ENCODE measurements at places on chromosomes 7 and 10.

DNA sequence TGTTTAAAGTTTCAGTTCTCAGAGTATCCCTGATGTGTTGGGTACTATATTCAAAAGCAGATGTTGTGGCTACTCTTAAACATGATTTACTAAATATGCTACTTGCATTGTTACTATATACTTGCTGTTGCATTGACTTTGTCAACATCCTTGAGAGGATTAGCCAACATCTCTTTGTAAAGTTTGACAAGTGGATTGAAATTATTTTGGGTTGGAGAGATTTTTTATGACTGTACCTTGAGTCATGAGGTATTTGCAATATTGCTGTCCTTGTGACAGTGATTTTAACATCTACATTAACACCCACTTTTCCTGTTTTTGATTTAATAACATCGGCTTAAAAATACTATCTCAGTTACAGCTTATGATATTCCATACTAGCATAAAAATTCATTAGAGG, 31.9 kb downstream of the MRC1 start:
- DNase-seq: no peak

DNA sequence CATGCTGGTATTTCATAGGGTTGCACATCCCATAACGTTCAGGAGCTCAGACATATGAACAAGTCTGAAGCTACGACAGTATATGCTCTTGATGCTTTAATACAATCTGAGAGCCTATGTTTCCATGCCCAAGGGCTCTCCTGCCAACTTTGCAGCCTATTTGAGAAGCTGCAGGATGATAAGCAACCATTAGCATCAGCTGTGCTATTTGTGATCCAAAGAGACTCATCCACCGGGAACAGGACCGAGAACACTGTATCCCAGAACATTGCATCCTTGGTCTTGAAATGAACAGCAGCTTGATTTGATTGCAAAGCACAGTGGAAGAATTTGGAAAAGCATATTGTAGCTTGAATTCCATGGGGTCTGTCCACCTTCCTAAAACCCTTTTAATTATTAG, 156.2 kb upstream of the PTER start:
- DNase-seq: no peak

DNA sequence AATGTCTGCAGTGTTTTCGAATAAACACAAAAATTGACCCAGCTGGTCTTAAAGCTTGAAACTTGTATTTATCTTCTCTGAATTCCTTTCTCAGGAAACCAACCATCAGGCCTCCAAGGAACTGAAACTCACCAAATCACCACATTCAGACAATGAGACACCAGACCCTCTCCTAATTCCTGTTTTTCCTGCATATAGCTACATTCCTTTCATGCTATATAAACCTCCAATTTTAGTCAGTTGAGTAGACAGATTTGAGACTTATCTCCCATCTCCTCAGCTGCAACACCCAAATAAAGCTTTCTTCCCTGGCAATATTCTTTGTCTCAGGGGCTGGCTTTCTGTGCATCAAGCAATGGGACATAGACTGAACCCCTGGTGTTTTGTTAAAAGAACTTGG, 317.0 kb downstream of the CACNA2D1 start:
- DNase-seq: no peak

DNA sequence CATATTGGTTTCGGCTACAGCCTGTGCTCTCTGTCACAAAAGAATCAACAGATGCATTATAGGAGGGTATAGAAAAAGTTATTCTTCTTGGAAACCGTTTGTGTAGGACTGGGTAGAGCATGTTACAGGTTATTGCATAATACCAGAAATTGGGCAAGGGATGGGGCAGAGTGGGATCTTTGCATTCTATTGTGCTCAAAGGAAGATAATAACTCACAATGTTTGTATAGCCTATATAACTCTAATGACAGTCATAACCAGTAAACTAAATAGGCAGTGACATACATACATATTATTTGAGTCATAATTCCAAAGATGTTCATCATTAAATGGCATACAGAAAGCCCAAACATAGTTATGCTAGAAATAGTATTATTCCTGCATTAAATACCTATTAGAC, 179.7 kb downstream of the XPNPEP1 start:
- no peak for DNase-seq

GRCh38 chr7:82188636-82189035, 254.9 kb downstream of the CACNA2D1 start:
- no peak for DNase-seq

GRCh38 chr7:2019461-2019710, 213.4 kb downstream of the MAD1L1 start:
- DNase-seq: no peak

DNA sequence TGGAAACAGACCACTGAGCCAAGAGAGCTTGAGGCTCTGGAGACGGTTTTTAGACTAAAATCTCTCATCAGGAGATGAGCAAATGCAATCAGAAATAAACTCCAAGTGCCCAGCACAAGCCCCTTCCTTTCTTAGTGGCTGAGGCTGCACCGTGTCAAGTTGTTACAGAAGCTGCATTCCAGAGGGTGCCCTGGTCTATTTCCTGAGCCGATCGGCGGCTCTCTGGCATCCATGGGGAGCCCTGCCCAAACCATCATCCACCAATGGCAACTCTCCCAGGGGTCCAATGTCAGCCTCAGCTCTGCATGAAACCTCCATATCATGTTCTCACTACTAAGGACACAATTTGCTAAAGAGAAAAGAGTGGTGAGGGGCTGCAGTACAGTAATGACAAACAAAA, 89.6 kb downstream of the SVIL start:
- DNase-seq: no peak

DNA sequence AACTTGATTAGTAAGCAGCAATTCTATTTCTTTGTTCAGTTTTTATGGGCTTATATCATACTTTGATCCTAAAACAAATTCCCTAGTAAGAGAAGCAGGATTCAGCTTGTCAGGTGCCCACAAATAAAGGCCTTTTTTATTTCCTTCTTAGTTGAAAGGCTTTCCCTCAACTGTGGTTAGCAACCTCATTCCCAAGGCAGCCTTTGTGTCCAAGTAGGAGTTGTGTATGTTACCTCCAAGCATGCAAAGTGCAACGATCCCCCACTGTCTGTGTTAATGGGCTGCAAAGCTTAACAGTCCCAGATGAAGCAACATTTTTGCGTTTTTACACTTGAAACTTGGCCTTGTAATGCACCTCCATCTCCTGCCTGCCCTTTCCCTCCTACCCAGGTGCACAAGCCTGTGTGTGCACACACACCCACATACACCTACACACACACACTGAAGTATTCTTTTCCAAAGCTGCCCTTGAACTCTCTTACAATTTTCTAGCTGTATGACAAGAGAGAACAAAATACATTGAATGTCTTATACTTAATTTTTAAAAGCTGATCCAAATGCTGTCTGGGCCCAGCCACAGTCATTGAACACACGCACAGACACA, 278.2 kb downstream of the SNX13 start:
- no peak for DNase-seq

DNA sequence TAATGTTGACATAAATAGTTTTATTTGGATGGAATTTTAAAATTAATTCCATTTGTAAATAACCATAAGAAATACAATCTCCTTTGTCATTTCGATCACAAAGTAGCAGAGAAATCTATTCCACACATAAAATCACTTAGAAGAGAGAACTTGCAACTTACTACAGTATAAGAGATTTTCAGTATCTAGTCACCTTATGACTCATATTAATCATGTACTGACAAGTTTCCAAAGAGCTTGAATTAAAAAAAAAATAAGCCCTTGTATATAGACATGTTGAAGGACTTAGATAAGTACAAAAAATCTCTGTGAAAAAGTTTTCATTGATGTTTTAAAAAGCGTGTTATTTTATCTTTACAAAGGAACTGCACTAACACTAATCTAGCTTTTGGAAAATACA, 207.1 kb upstream of the ETV1 start:
- DNase-seq: no peak

GRCh38 chr10:123385508-123386080, 231.4 kb downstream of the BUB3 start:
- DNase-seq: no peak

- no peak for DNase-seq
Measured at GRCh38 chr7:68176974-68177373, 1180.3 kb downstream of the TYW1 start.

- DNase-seq: no peak
Measured at GRCh38 chr10:4678023-4678950, 147.7 kb upstream of the AKR1E2 start.

GRCh38 chr7:107999779-108000560, 3.0 kb downstream of the LAMB1 start:
- no peak for DNase-seq

GRCh38 chr7:138328215-138328614, 131.8 kb upstream of the TRIM24 start:
- no peak for DNase-seq

GRCh38 chr10:113680190-113681111, 739 bp downstream of the CASP7 start:
- no peak for DNase-seq
